HAP-1 (cell line): ENCODE measurements at places on chromosomes 3 and 15.

DNA sequence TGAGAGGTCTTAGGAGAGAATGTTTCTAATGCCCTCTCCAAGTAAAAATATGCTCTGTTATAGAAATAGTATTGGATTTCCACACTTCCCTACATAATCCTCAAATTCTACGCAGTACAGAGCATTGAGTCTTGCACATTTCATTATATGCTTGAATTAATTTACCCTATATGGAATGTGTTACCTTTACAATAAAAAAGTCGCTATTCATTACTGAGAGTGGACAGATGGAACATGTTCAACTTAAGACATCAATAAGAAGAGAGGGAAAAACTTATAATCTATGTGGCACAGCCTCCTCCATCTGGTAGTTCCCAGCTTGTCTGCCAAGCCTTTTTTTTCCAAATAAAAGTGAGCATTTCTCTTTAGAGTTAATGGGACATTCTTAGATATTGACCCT, 417.9 kb downstream of the MECOM start:
- no peak for DNase-seq

- no peak for DNase-seq
Observed at GRCh38 chr3:49263159-49263889, 13.7 kb downstream of the C3orf62 start.

- no peak for DNase-seq
Observed at GRCh38 chr3:8762607-8763377, 6.6 kb downstream of the OXTR start.

GRCh38 chr3:183845090-183845489, 19.7 kb upstream of the MAP6D1 start:
- DNase-seq = no peak

- no peak for DNase-seq
Observed at GRCh38 chr15:60964527-60964926, 264.6 kb downstream of the RORA start.

- no peak for DNase-seq
Observed at GRCh38 chr3:93969443-93969842, 4.3 kb downstream of the PROS1 start.

DNA sequence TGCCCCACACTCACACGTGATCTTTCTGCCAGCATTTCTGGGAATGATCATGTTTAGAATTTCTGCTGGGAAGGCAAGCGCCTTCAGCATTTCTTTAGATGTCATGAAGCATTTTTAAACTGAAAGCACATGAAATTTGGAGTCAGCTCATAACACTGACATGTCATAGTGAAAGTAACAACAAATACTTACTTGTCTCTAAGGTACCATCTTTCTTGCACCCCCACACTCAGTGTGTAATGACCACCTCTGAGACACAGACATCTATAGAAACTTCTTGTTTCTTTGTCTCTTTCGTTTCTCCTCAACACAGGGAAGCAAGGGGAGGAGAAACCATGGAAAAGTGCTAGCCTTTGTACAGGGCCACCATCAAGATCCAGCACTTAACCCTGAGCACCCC, 171.7 kb downstream of the RORA start:
- no peak for DNase-seq

- no peak for DNase-seq
Observed at GRCh38 chr3:181518222-181518621, 193.5 kb upstream of the SOX2 start.

DNA sequence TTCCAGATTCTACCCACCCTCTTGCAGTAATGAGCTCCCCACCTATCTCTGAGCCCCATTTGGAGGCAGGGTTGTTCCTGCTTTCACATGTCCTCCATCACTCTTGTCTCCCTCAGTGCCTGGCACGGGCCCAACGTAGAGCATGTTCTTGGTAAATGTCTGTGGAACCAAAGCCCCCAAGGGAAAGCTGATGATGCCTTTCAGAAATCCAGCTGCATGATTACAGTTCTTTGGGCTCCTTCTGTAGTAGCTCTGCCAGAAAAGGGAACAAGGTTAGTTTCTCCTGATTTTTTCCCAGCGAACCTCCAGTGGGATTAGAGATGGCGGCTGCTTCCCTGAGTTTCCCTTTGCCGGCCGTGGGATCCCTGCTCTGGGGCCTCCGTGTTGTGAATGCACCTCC, 39.3 kb downstream of the CGNL1 start:
- no peak for DNase-seq

DNA sequence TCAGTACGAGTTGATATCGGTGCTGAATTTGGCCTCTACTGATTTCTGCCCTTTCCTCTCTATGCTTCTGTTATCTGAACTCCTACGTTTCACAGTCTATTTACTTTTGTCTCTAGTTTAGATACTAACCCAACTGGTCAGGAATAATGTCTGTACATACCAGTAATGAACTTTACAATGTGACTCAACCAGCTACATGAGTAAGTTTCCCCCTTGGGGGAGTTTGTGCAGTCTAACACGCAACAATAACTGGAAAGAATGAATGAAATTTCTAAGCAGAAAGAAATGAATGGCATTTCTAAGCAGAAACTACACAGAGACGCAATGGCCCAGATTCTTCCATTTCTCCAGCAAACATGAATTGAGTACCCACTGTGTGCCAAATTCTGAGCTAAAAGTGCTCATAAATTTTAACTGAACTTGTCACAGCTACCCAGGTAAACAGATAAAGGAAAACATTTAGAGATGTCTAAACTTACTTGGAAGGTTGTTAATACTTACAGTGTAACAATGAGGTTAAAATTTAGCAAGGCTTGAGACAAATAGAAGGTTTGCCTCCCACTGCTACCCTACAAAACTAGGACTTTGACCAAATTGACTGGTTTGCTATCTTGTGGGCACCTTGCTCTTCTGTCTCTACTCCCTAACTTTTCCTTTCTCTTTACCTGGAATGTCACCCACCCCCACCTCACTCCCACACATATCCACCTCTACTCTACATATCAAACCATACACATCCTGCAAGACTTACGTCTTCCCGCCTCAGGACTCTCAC, 11.6 kb downstream of the UPK1B start:
- DNase-seq = no peak

DNA sequence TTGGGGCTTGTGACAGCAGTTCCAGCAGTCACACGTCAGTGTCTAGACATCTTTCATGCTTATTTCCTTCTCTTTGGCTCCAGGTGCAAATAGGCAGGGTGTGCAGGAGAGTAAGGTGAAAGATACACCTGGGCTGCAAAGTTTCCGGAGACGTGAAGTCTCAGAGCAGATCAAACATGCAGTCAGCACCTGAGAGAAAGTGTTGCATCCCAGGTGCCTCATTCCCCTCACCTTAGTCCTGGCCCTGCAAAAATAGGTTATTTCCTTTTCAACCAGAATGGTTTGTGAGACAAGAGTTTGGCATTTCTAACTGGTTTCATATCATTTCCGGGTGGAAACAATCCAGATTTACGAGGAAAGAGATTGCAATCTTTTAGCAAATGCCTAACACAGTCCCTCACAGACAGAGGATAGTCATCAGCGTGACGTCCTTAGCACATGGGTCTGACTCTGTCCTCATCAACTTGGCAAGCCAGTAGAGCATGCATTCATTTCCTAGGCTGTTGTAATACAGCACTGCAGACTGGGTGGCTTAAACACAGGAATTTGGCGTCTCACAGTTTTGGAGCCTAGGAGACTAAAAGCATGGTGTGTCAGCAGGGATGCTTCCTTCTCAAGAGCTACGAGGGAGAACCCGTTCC, 58.2 kb upstream of the ARRDC4 start:
- DNase-seq = no peak

- no peak for DNase-seq
Observed at GRCh38 chr3:46096781-46097180, 69.5 kb upstream of the XCR1 start.

DNA sequence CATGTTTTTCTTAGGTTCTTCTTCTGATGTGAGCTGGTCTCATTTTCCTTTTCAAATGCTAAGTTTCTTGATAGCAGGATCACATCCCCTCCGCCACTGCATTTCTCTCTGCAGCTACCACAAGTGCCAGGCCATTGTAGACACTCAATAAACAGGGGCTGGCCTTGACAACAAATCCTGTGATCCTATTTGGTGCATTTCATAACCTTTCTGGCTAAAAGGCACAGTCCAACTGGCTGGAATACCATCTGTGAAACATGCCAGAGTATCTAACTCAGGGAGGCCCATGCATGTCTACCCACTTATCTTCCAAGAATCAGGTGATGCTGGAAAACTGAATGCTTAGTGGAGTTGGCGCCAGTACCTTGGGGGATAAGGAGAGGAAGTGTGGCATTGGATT, 85.2 kb upstream of the NR2F2 start:
- no peak for DNase-seq

DNA sequence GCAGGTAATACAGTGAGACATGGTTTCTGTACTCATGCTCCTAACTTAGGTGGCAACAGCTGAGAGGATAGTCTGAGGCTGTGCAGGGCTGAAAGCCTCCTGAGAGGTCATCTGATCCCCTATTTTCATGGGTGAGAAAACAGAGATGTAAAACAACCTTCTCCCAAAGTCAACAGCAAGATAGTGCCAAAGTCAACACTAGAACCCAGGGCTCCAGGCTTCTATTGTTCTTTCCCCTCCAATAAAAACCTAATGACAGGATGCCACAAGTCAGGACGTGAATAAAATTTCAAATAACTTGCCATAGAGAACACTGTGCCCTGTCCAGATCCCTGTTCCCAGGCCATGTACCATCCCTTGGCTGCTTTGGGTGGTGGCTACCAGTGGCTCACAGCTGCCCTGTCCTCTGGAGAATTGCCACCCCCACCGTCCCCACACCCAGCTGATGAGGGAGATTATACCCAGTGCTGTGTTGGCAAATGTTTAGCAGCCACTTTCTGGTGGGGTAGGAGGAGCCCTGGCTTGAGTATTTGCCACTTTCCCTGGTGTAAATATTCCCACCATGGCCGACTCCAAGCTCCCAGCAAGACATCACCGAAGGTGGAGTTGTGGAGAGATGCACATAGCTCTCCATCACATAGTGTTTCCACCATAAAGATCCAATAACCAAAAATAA, 54.8 kb downstream of the SRGAP3 start:
- no peak for DNase-seq

- no peak for DNase-seq
Observed at GRCh38 chr3:58111513-58112184, 99.1 kb downstream of the DNASE1L3 start.

DNA sequence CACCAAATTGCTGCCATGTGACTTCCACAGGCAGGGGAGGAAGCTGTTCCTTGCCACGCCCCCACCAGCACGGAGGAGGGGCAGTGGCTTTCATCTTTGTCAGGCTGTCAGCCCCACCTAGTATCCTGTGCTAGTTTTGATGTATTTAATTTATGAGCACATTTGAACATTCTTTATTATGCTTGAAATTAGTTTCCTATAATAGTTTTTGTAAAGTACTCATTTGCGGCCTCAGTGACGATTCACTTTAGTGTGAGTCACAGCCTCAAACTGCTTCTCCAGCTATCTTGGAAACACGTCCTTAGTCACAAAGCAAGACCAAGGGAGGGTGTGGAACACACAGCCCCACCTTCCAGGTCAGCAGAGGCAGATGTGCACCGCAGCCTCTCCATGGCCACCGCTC, 239.9 kb upstream of the ATP10A start:
- no peak for DNase-seq

DNA sequence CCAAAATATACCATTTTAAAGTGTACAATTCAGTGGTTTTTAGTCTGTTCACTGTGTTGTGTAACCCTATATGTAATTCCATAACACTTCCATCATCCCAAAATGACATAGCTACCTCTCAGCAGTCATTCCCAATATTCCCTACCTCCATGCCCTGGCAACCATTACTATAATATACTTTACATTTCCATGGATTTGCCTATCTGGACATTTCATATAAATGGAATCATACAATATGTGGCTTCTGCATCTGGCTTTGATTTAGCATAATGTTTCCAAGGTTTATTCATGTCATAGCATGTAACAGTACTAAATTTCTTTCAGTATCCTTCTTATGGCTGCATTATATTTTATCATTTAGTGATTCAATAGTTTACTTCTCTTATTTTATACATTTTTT, 25.3 kb downstream of the FAM98B start:
- no peak for DNase-seq

DNA sequence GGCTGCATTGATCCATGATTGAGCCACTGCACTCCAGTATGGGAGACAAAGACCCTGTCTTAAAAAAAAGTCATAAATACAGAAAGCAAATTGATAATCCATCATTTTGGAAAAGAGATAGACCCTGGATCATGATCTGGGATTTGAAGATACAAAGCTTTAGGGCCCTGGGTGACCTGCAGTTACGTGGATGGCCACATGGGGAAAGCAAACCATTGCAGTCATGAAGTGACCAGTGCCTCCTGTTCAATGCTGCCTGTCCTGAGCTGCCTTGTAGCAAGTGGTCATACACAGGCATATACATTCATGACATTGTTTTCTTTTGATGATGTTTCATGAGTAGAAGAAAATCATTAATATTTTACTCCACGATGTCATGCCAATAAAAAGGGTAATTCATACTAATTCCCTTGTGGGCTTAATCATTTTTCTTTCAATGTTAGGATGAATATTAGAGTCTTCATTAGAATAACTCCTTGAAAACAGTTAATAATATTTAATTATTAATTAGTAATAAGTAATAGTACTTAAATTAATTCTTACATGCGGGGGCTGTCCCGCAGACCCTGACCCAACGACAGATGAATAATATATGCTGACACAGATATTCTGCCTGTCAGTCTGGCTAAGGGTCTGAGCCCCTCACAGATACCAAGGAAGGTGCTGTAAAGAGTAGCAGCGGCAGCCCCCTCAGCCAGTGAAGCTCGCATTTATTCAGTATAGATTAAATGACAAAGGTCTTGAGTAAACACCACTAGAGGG, 109.0 kb upstream of the UNC13C start:
- DNase-seq = peak; percentile 39

DNA sequence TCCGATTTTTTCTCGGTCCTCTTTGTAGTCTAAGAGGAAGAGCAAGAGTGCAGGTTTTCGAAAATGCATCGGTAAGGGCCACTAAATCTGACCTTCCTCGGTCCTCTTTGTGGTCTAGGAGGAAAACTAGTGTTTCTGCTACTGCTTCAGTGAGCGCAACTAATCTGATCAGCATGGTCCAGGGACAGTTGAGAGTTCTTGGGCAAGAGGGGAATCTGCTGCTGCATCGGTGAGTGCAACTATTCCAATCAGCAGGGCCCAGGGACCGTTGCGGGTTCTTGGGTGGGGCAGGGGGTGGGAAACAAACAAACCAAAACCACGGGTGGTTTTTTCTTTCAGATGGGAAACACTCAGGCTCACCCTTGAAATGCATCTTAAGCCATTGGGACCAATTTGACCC, 10.5 kb upstream of the OSBPL11 start:
- no peak for DNase-seq

- DNase-seq = no peak
Observed at GRCh38 chr3:104738271-104738670, 628.4 kb upstream of the ALCAM start.
